ENCODE measurements at places on chromosomes 4 and X.

DNA sequence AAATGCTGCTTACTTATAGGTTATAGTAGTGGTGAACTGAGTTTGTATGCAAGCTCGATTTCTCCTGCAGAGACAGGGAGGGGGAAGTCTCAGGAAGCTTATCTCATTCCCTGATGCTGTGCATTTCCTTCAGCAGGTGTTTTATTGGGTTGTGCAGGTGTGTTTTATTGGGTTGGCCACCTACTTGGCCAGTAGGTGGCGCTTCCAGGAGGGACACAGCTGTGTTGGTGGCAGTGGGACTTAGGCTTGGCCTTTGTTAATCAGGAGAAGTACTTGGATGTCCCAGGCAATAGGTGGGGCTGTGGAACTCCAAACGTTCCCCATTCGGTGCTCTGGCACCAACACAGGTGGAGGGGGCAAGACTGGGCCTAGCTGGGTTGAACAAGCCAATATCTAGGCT is 196.0 kb upstream of the DCAF8L1 start:
- peak; percentile 23 for DNase-seq

- peak; percentile 48 for DNase-seq
These were observed 995 bp downstream of the SMARCA5 start for GRCh38 chr4:143514497-143514896.

DNA sequence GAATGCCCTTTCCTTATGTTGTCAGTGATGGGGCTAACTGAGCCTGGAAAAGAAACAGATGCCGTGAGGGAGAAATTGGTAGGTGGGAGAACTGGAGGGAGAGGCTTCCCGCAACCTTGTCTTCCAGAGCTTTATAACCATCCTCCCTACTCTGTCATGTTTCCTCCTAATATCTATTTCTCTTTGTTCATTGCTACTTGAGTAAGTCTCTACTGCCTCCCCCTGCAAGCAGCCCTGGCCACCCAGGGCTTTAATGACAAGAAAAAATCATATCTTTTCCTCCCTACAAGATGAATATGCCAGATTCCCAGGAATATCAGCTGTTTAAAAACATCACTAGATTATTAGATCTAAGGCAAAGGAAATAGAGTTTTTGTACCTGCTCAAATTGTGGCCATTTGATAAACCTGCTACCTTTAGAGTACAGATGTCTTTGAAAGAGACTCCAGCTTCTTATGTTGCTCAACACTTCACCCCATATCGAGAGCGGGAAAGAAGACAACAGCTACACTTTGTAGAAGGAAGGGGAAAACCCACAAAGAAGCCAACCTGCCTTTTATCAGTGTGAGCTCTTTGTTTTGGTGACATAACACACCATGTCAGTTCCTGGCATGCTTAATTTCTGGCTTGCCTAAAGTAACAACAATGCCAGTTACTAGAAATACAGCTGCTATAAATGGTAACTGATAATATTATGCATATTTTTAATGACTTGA is 186.6 kb upstream of the LEF1 start:
- DNase-seq, result no peak

DNA sequence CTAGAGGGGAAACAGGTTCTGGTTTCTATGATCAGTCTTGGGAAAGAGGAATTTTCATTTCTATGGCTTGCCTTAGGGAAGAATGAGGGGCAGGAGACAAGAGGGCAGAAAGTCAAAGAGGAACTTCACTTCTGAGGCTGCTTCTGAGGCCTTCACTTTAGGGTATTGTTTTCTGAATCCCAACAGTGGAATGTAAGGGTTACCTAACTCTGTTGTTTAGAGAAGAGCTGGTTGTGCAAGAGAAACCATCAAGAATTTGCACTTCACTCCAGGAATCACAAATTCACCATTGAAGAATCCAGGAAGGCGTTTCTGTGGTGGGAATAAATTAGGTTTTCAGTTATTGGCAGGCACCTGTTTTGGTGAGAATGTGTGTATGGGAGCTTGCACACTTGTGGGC is 126.7 kb upstream of the AMOT start:
- DNase-seq, result peak; percentile 6

All from mammary epithelial cell (primary cell).